ENCODE measurements at places on chromosomes 11 and 22.

DNA sequence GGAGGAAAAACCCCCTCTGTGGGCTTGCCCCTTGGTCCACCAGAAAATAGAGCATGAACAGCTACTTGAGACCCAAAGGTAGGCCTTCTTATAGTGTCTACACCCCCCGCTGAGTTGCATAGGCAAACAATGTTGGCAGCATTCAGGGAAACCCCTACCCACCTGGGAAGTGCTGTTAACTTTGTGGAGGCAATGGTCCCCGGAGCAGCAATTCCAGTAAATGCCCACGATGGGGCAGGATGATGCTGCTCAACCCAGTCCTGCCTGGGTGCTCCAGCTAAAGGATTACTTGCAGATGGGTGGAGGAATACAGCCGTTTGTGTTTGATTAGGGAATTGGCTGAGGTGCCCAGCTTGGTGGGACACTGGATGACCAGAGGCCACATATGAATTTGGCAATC, 381.3 kb upstream of the ANO5 start:
- no peak for DNase-seq

GRCh38 chr11:16867097-16867496, 128.7 kb downstream of the C11orf58 start:
- DNase-seq = no peak

GRCh38 chr11:110501428-110501827, 71.7 kb downstream of the FDX1 start:
- DNase-seq = no peak

- DNase-seq = no peak
Measured at GRCh38 chr11:9571071-9571762, 2.3 kb upstream of the WEE1 start.

- DNase-seq = peak; percentile 39
Measured at GRCh38 chr11:469684-470560, 19.8 kb downstream of the PTDSS2 start.

DNA sequence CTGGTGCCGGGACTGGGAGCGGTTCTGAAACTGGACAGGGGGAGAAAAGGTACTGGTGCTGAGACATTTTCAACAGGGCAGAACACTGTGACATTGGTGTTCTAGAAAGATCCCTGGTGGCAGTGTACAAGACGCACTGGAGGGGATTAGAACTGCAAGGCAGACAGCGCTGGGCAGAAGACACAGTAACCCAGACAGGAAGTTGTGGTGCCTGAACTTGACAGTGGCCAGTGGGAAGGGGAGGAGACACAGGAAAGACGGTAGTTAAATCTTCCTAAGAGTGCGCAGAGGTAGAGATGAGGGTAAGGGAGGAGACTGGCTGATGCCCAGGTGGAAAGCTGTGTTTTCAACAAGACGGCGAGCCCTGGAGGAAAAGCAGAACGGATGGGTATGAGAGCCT, 24.5 kb downstream of the FAM227A start:
- DNase-seq = no peak

DNA sequence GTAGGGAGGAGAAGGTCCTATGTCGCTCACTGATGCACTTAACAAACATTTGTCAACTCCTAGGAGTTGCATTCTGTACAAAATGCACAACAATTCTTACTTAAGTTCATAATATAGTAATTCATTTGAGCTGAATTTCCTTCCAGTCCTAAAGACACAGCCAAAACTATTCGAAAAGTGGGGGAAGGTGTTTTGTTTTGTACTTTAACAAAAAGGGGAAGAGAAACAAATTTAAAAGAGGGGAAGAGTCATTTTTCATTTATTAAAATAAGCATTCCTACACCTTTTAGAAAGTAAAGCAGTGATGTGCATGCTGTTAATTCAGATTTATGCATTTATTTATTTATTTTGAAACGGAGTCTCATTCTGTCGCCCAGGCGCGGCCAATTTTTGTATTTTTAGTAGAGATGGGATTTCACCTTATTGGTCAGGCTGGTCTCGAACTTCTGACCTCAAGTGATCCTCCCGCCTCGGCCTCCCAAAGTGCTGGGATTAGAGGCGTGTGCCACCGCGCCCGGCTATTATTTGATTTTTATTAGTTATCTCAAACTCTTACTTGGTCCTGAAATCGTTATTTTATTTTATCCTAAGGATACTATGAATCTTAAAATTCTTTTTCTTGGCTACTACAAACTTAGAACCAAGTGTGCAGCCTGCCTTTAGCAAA, 1.1 kb upstream of the FANCF start:
- no peak for DNase-seq

DNA sequence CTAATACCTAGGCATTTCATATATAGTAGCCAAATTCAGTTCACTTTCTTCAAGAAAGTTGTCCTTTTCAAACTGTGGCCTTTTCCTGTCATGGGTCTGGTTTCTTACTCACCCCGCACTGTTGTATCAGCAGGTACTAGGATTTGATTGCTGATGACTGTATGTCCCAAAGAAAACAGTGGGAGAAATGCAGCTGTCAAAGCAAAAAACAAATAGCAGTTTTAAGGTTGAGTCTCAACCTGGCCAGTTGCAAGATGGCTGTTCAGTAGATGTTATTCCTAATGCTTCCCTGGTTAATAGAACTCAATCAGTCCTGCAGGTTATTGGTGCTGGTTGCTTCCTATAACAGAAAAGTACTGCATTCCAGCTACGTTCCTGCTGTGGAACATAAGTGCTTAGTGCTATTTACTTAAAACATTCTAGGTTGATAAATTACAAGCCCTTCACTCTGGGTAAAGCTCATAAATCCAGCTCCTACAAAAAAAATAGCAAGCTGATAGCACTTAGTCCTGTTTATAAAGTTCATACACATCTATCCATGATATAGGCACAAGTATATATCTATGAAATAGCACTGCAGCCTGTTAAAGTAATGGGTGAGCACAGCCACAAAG, 26.6 kb downstream of the NF2 start:
- no peak for DNase-seq

- no peak for DNase-seq
Measured at GRCh38 chr11:126560221-126560620, 204.7 kb downstream of the ST3GAL4 start.

DNA sequence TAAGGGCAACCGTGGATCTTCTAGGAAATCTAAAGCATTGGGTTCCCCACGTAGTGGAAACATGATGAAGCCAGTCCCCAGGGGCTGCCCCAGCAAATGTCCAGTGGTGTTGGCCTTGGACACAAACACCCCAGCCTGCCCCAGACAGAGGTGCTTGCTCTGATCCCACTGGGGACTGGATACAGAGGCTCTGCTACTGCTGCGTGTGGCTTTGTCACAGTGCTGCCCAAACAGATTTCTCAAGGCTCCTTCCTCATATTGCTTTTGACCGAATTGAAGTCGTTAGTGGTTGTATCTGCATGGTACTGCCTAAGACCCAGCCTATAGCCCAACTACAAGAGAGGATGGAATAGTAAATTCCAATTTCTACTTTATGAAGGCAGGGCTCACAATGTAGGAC, 40.1 kb upstream of the CD44 start:
- no peak for DNase-seq

DNA sequence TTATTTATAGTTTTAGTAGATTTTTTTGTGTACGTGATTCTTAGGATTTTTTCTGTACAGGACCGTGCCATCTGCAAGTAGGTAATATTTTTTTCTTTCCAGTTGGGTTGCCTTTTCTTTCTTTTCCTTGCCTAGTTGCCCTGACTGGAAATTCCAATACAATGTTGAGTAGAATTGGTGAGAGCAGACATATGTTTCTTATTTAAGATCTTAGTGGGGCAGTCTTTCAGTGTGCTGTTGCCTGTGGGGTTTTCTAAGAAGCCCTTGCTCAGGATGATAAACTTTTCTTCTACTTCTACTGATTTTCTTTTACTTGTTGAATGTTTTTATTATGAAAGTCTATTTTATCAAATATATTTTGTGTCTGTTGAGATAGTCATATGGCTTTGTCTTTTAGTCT, 33.0 kb downstream of the ATXN10 start:
- DNase-seq = peak; percentile 45

DNA sequence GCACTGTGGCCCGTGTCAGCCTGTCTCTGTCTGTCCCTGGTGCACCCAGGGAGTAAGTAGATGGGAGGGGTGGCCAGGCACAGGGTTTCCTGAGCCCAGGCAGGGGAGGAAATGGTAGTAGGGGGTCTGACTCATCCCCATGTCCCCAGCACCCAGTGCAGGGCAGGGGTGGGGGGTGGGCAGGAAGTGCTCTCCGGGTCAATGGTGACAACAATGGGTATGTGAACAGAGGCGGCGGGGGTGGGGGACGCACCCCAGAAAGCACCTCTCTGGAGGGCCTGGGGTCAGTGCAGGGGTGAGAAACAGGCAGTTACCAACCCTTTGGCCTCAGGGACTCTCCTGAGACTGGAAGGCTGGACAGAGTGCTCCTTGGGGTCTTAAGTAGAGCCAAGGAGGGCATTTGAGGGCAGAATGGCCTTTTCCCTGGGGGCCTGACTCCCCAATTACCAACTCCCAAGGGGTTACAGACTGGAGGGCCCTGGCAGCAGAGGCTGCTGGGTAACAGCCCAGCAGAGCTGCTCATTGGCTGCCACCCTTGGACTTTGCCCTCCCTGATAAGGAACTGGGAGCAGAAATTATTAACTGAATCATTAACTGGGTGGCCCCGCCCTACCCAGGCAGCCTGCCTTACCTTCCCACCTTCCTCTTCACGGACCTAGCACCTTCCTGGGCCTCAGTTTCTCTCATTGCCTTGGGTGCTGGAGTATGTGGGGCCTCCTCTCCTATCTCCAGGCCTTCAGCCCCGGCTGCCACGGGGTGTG, 4.2 kb downstream of the MYRF start:
- peak; percentile 64 for DNase-seq

DNA sequence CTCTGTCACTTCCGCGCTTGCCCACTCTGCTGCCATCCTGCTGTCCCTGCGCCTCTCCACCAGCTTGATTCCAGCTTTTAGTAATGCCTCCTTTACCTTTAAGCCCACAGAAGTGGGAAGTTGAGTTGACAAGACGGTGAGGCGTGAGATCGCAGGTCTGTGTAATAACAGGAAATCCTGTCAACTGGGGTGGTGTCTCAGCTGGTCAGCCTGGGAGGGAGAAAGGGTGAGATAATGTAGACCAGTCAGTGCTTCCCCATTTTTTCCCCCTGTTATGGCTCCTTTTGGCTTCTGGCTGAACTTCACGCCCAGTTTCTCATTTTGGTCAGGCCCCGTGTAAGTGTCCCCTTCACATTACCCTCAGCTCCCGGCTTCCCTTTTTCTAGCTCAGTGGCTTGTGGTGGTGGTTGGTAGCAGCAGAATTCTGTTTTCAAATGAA, 98.9 kb downstream of the TRAF6 start:
- DNase-seq = no peak

DNA sequence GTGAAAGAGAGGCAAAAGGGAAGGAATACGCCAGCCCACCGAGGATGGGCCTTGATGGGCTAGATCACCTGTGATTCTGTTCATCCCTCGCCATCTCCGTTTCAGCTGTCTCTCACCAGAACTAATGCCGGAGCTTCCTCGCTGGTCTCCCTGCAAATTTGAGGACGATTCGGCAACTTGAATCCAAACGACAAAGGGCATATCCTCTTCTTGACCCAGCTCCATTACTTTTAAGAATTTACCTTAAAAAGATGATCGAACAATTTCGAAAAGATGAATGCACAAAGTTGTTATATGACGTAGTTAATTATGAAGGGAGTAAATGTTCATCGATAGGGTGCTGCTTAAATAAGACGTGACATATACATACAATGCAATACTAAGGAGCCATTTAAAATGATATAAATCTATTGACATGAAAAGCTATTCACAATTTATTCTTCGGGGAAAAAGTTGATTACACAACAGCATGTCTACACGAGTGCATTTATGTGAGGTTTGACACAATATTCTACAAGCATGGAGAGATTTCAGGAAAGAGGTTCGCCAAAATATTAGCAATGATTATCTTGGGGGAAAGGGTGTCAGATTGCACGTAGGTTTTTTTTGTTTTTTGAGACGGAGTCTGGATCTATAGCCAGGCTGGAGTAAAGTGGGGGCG, 937 bp upstream of the FAM168A start:
- no peak for DNase-seq

- peak; percentile 51 for DNase-seq
Measured at GRCh38 chr11:121615501-121615900, 162.7 kb upstream of the SORL1-AS1 start.

GRCh38 chr22:22111267-22111751, 128.7 kb upstream of the TOP3B start:
- peak; percentile 77 for DNase-seq

DNA sequence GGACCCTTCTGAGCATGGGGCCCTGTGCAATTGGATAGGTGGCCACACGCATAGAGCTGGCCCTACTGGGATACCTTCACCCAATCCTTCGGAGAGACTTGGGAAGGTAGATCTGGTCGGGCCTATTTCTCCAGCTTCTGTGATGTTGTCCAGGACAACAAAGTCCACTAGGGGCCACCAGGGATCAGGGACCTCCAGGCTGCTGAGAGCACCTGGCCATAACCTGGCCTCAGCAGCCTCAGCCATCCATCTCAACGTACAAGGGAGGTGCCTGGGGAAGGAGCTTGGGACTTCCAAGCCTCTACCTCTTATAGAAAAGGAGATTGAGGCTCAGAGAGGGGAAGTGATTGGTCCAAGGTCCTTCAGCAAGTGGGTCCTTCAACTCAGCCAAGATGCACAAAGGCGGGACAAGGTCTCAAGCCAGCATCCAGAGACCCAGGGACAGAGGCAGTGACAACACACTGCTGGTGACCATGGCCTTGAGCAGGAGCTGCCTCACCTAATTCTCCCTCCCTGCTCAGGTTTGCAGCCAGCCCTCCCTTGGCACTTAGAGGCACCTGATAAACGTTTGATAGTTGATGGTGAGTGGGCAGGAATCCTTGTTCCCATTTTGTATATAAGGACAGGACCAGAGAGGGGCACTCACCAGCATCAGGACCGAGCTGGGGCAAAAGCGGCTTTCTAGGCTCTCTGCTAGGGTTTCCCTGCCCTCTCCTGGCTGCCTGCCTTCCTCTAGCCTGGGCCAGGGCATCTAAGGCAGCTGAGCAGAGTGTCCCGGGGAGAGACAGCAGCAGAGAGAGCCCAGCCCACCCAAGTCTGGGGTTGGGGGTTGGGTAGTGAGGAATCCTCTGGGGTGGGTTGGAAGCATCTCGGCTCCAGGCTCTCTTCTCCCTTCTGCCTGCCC, 4.5 kb downstream of the RAC2 start:
- no peak for DNase-seq

DNA sequence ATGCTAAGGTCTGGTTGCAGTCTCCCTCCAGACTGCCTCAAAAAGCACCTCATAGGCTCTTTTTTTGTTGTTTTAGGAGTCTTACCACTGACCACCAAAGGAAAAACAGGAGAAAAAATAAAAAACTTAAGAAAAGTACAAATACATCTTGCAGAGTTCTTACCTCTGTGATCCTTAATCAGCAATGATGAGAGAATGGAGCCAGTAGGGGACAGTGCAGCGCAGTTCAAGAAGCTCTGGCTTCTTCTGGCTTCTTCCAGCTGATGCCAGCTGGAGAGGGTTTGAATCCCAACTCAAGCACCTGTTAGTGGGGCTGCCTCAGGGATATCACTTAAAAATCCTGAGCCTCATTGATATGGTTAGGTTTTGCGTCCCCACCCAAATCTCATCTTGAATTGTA, 223.3 kb upstream of the ISX start:
- DNase-seq = peak; percentile 61

- no peak for DNase-seq
Measured at GRCh38 chr11:132980670-132981069, 551.6 kb downstream of the OPCML start.

- DNase-seq = no peak
Measured at GRCh38 chr22:44995105-44995514, 14.7 kb downstream of the PHF21B start.
